ENCODE measurements at places on chromosomes 5 and 9.

- DNase-seq: no peak
These were observed 216.1 kb downstream of the ACTL7B start for GRCh38 chr9:108639696-108640095.

DNA sequence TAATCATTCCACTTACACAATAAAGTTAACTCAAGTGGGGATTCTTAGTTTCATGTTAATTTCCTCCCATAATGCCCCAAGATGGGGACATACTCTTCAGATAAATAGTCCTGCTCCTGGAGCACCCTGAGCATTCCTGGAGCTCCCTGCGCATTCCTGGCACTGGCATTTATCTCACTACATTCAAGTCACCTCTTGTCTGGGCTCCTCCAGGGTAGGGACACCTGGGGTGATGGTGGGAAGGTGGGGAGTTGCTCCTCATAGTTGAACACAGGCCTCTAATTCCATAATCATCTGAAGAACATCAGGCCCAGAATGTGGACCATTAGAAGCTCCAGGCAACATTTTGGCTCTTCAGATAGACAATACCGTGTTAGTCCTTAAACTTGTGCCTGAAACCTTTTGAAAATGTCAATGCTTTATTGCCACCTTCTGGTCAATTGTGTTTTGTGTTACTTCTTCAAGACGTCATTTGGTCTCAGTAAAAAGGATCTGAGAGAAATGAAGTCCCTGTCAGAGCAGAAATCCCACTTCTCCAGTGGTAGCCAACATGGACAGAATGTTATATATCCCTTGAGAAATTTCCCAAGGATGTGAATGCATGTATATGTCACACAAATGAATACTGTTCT lies 14.2 kb upstream of the AGGF1 start:
- peak; percentile 54 for DNase-seq

DNA sequence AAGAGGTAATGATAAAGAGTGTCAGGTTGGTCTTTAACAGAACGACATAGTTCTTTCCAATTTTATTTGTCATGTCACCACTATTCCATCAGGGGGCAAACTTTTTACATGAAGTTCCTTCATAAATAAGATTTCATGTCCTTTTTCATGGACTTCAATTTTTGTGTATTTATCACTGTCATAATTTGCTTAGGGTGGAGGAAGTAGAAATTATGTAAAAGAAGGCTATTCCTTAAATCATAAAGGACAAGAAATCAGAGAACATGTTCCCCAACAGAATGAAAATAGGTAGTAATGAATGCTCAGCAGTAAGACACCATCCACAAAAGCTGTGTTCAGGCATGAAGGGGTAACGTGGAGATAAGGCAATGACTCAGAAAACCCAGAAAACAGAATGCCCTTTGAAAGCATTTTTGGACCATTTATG lies 72.7 kb downstream of the ZFAND5 start:
- peak; percentile 56 for DNase-seq

DNA sequence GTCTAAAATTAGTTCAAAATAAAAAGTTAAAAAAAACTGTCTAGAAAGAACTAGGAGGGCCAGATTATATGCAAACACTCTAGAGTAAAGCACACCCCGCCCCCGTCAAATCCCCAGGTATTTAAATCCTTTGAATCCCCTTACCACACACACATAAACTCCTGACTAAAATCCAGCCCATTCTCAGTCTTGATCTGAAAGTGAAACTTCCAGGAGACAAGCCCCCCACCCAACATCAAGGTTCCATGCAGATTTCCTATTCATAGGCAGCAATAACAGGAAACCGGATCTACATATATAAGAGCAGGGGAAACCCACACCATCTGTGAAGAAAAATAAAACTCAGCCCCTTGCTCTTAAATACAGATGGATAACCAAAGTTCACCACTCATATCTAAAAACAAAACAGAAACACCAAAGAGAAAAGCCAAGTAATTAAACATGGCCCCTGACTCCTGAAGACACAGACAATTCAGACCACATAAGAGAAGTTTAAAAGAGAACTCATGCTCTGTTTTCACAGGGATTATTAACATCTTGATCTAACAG lies 42.3 kb downstream of the MARCHF3 start:
- no peak for DNase-seq

DNA sequence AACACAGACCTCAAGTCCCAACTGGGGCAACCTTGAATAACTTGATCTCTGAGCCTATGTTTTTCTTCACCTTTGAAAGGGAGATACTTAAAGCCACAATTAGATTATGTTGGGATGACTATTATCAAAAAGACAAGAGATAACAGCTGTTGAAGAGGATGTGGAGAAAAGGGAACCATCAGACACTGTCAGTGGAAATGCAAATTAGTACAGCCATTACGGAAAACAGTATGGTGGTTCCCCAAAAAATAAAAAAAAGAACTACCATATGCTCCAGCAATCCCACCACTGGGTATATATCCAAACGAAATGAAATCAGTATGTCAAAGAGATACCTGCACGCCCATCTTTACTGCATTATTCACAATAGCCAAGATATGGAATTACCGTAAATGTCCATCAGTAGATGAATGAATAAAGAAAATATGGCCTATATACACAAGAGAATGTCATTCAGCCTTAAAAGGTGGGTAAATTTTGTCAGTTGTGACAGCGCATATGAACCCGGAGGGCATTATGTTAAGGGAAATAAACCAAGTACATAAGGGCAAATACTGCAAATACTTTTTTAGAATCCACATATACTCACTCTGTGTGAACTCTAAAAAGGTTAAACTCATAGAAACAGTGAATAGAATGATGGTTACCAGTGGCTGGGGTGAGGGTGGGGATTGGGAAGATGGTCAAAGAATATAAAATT lies 12.7 kb downstream of the FAT2 start:
- DNase-seq: no peak

DNA sequence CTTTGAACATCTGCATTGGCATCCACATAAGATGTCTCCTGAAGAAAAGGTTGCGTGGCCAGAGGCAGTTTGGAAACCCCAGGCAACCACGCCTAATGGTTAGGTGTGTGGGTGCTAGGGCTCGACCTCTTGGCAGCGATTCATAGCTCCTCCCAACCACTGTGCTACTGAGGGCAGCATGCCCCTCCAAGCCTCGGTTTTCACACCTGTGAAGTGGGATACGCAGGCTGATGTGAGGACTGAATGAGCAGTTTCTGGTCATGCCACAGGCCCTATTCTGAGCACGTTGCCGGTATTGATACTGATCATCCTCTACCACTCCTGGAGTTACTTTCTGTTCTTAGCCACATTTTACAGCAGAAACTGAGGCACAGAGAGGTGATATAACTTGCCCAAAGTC lies 19.1 kb downstream of the NDST1 start:
- no peak for DNase-seq

Data from astrocyte (in vitro differentiated cells and primary cell).